AG09309 (cell line): ENCODE measurements at places on chromosomes 2 and 18.

DNA sequence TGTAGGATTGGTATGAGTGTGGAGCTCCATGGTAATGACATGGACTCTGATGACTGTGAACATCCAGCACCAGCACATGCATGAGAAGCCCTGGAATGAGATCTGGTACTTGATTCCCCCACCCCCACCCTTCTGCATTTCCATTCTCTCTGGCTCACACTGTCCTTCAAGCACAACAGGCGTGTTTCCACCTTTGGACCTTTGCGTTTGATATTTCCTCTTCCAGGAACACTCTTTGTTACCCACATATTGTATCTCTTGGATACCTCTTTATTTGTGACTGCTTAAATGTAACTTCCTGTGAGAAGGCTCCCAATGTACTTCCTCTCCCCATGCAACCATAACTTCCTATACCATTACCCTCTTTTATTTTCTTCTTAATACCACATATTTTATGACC is 263.8 kb downstream of the HNMT start:
- DNase-seq, result no peak

- DNase-seq, result peak; percentile 2
Observed at GRCh38 chr2:88329815-88330603, 122.5 kb downstream of the FOXI3 start.

DNA sequence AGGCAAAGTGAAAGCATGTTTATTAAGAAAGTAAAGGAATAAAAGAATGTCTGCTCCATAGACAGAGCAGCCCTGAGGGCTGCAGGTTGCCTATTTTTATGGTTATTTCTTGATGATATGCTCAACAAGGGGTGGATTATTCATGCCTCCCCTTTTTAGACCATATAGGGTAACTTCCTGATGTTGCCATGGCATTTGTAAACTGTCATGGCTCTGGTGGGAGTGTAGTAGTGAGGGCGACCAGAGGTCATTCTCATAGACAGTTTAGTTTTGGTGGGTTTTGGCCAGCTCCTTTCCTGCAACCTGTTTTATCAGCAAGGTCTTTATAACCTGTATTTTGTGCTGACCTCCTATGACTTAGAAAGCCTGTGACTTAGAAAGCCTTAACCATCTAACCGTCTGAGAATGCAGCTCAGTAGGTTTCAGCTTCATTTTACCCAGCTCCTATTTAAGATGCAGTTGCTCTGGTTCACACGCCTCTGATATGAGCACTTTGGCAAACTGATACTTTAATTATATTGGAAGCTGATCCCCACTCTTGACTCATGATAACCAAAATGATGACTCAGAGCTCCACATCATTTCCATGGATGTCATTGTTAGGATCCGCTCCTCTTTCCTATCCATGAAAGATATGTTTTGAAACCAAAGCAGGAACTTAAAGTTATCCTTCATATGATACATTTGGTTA is 14.5 kb upstream of the ERMN start:
- no peak for DNase-seq

DNA sequence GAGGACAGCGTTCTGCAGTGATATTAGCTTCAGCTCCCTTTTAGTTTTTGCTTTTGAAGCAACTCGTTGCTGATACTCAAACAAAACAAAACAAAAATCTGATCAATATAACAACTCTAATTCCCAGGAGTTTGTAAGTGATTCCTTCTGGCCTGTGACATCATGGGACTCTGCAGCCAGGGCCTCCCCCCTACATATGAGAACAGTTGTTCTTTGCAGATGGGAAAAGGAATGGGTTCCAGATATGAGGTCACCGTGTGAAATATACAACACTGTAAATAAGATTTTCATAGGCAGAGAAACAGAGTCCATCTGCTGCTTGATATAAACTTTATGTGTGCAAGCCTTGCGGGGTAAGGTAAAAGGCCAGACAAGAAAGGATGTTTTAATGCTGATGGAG is 56.7 kb downstream of the DIS3L2 start:
- DNase-seq, result no peak

GRCh38 chr18:23936381-23936958 is 78.1 kb upstream of the TTC39C start:
- DNase-seq, result no peak

DNA sequence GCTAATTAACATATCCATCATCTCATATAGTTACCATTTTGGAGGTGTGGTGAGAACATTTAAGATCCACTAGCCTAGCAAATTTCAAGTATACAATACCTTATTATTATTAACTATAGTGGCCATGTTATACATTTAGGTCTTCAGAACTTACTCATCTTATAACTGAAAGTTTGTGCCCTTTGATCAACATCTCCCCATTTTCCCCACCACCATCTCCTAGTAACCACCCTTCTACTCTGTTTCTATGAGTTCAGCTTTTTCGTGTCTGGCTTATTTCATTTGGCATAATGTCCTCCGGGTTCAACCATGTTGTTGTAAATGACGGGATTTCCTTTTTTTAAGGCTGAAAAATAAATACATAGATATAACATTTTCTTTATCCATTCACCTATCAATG is 15.9 kb downstream of the NEURL3 start:
- no peak for DNase-seq

GRCh38 chr2:173957517-173957916 is 7.7 kb downstream of the SP3 start:
- peak; percentile 57 for DNase-seq

GRCh38 chr2:8122520-8122919 is 559.3 kb upstream of the ID2 start:
- no peak for DNase-seq

GRCh38 chr2:186551323-186552050 is 38.4 kb upstream of the ITGAV start:
- DNase-seq, result no peak

- no peak for DNase-seq
Observed at GRCh38 chr2:1505031-1505441, 91.8 kb downstream of the TPO start.

GRCh38 chr2:96532641-96533291 is 3.8 kb upstream of the ARID5A start:
- DNase-seq, result no peak

GRCh38 chr2:44075541-44075940 is 79.8 kb upstream of the LRPPRC start:
- DNase-seq, result peak; percentile 52

DNA sequence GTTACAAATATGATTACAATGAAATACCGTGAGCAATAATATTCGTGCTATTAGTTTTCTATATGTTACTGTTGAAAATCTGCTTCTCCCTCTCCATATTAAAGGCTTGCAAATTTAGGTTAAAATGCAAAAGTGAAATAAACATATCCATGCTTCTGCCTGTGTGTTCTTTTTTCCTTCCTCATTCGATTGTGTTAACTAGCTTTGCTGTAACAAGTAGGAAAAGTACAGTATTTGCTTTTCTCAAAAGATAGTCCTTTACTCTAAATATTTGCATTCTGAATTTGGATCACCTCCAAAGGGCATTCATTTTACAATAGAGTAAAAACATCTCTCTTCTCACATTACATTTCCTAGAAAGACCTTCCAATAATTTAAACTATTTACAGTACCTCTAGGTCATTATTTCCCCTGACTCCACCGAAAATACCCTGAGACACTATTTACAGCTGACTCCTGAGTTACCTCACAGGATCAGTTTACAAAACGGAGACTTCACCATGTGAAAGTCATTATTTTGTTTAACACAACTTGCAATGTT is 835.0 kb upstream of the FANCL start:
- DNase-seq, result no peak

GRCh38 chr2:111707700-111708099 is 176.3 kb downstream of the ANAPC1 start:
- DNase-seq, result no peak

- no peak for DNase-seq
Observed at GRCh38 chr18:56508370-56509036, 129.9 kb downstream of the TXNL1 start.

DNA sequence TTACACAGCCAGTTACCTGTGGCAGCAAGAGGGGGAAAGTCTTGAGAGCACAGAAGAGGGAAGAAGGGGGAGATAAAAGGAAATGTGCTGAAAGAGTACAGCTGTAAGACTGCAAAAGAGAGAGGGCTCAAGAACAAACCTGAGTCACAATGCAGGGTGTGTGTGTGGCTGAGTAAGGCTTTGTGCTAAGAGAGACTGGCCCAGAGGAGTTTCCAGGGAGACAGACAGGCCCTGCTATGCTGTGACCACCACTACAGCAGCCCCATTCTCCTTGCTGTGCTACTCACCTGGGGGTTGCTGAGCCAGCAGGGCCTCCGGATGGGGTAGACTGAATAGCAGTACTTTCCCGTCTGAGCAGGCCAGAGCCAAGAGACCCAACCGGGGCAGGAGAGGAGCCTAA is 12.4 kb upstream of the MPV17 start:
- DNase-seq, result no peak

- DNase-seq, result peak; percentile 94
Observed at GRCh38 chr2:150663143-150663542, 175.7 kb upstream of the RND3 start.

DNA sequence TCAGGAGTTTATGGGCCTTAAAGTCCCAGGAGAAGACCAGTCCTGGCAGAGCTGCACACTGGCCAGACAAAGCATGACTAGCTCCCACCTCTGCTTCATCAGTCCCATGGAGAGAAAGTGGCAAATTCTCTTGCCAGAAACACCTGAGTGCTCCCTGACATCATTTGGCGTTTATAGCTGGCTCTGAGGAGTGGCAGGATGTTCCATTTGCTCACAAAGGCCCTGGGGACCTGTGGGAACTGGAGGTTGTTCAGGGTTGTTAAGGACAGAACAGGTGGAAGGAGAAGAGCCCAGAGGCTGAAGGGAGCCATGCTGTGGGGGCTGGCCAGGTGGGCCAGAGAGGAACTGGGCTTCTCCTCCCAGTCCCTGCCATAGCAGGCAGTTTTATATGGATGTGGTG is 56.1 kb downstream of the RPL37A start:
- no peak for DNase-seq

DNA sequence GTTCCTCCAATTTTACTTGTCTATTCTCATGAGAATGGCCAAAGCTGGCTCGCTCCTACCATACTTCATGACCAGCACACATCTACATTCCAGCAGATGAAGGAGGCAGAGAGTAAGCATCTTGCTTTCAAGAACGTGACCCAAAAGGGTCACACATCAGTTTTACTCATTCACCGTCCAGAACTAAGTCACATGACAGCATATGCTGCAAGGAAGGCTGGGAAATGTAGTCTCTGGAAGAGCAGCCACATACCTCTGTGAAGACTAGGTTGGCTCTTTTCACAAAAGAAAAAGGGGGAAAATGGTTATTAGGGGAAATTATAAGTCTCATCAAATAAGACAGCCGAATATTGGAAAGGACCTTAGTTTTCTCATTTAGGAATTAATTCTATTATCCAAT is 835.3 kb downstream of the EPHA4 start:
- no peak for DNase-seq

DNA sequence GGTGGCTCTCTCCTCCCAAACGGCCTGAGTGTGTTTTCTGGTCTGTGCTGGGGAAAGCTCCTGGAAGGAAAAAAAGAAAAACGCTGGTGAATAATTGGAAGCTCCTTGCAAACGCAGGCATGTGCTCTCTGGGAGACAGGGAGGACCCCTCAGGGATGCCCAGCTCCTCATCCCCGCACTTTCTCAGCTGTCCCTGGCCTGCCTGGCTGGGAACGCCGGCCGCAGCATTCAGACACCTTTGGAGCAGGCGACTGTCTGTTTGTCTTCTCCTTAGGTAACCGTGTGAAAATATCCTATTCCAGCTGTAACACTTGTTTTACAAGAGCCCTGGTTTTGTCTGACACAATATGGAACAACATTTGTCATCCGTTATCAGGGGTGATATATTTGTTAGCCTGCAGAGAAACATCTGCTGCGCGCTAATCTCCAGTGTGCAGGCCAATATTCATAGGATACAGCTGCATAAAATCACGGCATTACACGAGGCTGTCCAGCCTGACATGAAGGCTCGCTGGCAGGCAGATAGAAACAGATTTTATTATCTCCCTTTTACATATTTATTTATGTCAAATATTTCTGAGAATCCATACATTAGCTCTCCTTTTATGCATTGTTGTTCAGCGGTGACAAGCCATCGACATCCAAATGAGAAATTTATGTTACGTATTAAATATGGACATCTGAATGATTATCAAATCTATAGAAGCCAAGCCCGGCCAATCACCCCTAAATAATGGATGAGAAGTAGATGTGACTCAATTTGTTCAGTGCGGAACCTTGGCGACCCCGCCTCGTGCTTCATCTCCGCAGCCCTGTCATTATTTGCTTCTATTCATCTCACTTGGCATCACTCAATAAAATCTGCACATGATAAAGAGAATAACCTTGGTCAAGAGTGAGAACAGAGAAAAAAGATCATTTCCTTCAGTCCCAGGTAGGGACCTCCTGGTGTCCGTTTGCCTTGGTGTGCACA is 675.1 kb upstream of the SALL3 start:
- no peak for DNase-seq

- no peak for DNase-seq
Observed at GRCh38 chr18:39839782-39840181, 2115.3 kb upstream of the PIK3C3 start.

DNA sequence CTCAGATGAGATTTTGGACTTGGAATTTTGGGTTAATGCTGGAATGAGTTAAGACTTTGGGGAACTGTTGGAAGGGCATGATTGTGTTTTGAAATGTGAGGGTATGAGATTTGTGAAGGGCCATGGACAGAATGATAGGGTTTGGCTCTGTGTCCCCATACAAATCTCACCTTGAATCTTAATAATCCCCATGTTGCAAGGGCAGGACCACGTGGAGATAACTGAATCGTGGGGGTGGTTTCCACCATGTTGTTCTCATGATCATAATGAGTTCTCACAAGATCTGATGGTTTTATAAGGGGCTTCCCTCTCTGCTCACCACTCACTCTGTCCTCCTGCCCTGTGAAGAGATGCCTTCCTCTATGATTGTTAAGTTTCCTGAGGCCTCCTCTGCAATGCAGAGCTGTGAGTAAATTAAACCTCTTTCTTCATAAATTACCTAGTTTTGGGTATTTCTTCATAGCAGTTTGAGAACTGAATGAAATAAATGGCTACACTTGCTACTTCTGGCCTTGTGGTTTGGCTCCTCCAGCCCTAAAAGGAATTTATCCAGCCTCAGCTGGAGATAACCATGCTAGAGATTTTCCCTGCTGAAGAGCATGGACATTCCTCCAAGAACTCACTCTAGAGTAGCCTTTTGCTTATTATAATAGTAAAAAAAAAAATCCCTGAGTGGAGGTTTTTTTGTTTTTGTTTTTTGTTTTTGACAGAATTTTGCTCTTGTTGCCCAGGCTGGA is 144.3 kb upstream of the TFPI start:
- DNase-seq, result peak; percentile 21
